ENCODE measurements at places on chromosomes 6 and 20.

DNA sequence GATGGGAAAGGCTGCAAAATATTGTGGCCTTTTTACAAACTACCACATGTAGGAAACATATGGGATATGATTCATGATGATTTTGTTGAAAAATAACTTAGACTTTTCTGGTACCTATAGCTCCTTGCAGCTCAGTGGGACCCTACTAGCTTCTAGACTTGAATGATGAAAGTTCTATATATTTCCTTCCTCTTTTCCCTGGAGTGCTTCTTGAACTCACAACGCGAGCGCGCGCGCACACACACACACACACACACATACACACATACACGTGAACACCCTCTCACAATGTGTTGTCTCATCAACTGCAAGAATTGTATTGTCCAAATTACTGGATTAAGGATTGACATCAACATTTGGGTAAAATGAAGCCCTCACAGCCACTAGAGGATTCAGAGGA is 61.9 kb downstream of the TOX2 start:
- H3K27me3 ChIP-seq, result peaks cover 22% of the 10 kb centered on the region
- DNase-seq, result no peak
- H3K4me3 ChIP-seq, result no peak overlapping the region
- peaks cover 3% of the 10 kb centered on the region for H3K36me3 ChIP-seq
- no peak overlapping the region for H3K27ac ChIP-seq

DNA sequence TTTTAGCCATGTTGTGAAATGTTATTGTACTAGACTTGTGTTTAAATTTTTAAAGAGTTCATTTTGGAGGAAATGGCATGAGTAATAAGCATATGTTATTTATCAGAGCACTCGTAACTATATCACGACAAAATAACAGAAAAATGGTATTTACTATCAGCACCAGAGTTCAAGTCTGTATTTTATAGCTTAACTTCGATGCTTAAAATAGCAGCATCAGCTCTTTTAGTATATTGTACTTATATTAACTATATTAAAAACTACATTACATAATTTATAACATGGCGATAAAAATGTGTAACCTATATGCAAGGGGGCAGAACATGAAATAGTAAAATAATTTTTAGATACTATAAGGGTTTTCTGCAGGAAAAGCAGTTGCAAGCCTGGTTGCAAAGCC is 52.9 kb downstream of the ABRACL start:
- no peaks in the 10 kb centered on the region for H3K36me3 ChIP-seq
- no peak overlapping the region for H3K4me3 ChIP-seq
- no peak for DNase-seq
- no peak overlapping the region for H3K27ac ChIP-seq

- peak overlapping the region; percentile 18 for H3K4me3 ChIP-seq
- peaks cover 10% of the 10 kb centered on the region for H3K36me3 ChIP-seq
- H3K27ac ChIP-seq, result no peak overlapping the region
- H3K27me3 ChIP-seq, result peaks cover 92% of the 10 kb centered on the region
- DNase-seq, result no peak
Measured at GRCh38 chr6:28772480-28773381, 151.1 kb downstream of the TRIM27 start.

- no peak overlapping the region for H3K4me3 ChIP-seq
- no peak overlapping the region for H3K27ac ChIP-seq
- H3K27me3 ChIP-seq, result peaks cover 4% of the 10 kb centered on the region
- DNase-seq, result no peak
- H3K4me1 ChIP-seq, result no peaks in the 10 kb centered on the region
Measured at GRCh38 chr6:163600331-163600730, 185.8 kb downstream of the QKI start.

DNA sequence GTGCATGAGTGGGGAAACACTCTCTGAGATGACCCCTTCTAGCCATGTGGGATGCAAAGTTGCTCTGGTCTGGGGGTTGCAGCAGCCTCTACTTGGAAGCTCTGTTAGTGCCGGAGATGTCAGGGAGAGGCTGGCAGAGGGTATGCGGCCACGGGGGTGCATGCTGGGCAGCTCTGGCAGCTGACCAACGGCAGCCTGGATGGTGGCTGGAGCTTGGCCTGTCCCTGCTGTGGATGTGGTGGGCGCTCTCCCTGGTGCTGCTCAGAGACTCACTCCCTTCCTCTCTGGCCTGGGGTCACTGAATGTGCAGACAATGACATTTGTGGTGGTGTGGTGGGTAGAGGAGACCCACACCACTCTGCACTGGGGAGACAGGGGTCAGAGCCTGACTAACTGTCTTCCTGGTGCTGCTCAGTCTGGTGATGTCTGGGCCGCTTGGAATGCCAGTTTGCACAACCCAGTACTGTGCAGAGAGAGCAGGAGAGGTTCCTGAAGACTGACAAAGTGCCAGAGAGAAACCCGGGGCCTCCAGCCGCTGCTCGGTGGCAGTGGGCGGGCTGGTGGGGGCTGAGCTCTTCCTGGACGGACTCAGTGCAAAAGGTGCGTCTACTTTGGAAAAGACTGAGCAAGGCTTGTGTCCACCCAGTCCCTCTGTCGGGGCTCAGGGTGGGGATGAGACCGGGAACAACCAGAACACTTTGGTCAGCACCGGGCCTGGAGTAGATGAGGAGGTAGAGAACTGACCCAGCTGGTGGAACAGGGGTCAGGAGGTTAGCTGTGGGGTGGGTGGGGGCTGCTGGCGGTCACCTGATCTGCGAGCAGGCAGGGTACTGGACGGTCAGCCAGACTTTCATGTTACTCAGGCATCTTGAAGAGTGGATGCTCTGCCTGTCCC is 2.7 kb downstream of the MYT1 start:
- DNase-seq, result no peak
- H3K36me3 ChIP-seq, result no peaks in the 10 kb centered on the region
- no peak overlapping the region for H3K4me3 ChIP-seq
- H3K27me3 ChIP-seq, result peaks cover 40% of the 10 kb centered on the region

DNA sequence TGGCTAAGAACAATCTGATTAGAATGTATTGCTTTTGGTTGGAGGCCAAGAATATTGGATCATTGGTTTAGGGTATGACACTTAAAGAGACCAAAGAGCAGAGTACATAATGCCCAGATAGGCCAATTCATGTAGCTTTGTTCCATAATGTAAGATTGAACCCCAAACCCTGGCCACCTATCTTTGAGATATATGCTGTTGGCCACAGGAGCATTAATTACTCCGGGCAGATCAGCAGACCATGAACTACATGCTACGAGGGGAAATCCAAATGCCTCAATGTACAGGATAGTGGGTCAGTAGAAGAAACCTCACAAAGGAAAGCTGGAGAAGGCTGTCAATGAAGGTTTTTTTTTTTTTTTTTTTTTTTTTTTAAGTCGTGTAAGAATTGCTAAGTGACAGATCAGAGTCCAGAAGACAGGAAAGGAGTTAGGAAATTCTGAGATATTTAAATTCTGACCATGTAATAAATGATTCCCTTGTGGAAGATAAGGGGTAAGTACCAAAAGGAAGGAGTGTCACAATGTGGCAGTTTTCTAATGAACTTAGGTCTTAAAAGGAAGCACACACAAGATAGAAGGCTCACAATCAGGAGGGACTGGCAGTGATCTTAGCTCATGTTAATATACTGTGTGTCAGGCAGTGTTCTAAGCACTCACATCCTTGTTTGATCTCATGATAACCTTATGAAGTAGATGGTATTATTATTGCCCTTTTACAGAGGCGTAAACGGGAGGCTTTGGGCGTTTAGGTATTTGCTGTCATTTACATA is 61.4 kb downstream of the CARMIL1 start:
- peaks cover 1% of the 10 kb centered on the region for H3K27me3 ChIP-seq
- H3K4me1 ChIP-seq, result peaks cover 8% of the 10 kb centered on the region
- DNase-seq, result no peak
- H3K27ac ChIP-seq, result no peak overlapping the region
- H3K4me3 ChIP-seq, result no peak overlapping the region
- no peaks in the 10 kb centered on the region for H3K36me3 ChIP-seq

GRCh38 chr20:16246870-16247269 is 326.4 kb downstream of the KIF16B start:
- H3K4me1 ChIP-seq, result no peaks in the 10 kb centered on the region
- H3K36me3 ChIP-seq, result no peaks in the 10 kb centered on the region
- no peak for DNase-seq
- H3K27ac ChIP-seq, result no peak overlapping the region
- H3K4me3 ChIP-seq, result no peak overlapping the region
- H3K27me3 ChIP-seq, result peaks cover 2% of the 10 kb centered on the region

DNA sequence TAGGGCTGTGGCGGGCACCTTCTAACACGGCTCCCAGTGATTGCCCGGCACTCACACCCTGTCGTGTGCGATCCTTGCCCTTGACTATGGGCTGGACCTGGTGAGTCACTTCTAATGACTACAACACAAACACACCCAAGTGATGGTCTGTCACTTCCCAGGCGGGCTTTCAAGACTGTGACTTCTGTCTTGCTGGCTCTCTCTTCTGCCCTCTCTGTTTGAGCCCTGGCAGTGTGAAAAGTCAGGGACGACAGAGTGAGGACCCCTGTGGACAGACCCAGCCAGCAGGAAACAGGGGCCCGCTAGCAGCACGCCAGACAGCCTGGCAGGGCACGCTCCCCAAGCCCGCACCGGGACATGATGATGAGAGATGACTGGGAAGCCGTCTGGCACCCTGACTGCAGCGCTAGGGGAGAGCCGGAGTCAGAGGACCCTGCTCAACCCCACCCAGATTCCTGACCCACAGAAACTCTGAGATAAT is 43.0 kb downstream of the KIF16B start:
- no peak overlapping the region for H3K27ac ChIP-seq
- H3K27me3 ChIP-seq, result no peaks in the 10 kb centered on the region
- no peak for DNase-seq
- H3K36me3 ChIP-seq, result peaks cover 8% of the 10 kb centered on the region

- no peaks in the 10 kb centered on the region for H3K27me3 ChIP-seq
- no peak for DNase-seq
- H3K27ac ChIP-seq, result no peak overlapping the region
- no peak overlapping the region for H3K4me3 ChIP-seq
- no peaks in the 10 kb centered on the region for H3K4me1 ChIP-seq
- no peaks in the 10 kb centered on the region for H3K36me3 ChIP-seq
Measured at GRCh38 chr6:80622641-80623040, 516.2 kb downstream of the BCKDHB start.

DNA sequence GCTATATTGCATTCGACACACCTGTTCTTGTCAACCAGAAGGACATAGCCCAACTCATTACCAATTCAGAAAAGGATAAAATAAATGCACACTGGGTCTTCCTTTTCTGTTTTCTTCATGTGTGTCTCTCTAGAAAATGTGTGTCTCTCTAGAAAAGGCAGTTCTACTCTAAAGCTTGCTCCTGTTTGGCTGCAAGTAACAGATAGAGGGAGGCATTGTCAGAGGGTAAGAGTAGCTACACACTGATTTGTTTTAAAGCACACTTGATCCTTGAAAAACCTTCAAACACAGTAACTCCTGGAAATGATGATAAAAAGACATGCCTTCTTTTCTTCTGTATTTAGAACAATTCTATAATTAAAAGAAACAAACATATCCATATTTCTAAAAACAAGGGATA is 21.3 kb downstream of the GRM1 start:
- no peak overlapping the region for H3K27ac ChIP-seq
- H3K27me3 ChIP-seq, result peaks cover 2% of the 10 kb centered on the region
- H3K4me3 ChIP-seq, result no peak overlapping the region
- H3K4me1 ChIP-seq, result no peaks in the 10 kb centered on the region
- no peaks in the 10 kb centered on the region for H3K36me3 ChIP-seq

DNA sequence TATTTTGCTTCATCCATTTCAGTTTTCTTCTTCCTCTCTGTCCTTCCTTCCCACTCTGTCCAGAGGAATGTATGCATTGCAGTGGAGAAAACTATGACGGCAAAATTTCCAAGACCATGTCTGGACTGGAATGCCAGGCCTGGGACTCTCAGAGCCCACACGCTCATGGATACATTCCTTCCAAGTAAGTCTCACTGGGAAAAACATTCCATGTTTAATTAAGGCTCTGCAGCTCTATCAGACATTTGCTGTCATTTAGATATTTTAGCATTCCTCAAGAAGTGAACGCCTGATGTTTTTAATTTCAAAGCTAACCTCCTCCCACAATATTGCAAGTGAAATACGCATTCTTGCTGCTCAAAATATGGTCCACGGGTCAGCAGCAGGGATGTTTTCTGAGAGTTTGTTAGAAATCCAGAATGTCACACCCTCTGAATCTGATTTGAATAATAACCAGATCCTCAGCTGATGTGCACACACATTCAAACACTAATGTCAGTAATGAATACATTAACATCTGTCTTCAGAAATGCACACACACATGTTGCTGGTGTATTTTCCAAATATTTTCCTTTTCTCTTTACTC is 12.8 kb downstream of the PLG start:
- H3K4me1 ChIP-seq, result no peaks in the 10 kb centered on the region
- H3K36me3 ChIP-seq, result no peaks in the 10 kb centered on the region
- H3K27ac ChIP-seq, result no peak overlapping the region
- H3K27me3 ChIP-seq, result peaks cover 2% of the 10 kb centered on the region

DNA sequence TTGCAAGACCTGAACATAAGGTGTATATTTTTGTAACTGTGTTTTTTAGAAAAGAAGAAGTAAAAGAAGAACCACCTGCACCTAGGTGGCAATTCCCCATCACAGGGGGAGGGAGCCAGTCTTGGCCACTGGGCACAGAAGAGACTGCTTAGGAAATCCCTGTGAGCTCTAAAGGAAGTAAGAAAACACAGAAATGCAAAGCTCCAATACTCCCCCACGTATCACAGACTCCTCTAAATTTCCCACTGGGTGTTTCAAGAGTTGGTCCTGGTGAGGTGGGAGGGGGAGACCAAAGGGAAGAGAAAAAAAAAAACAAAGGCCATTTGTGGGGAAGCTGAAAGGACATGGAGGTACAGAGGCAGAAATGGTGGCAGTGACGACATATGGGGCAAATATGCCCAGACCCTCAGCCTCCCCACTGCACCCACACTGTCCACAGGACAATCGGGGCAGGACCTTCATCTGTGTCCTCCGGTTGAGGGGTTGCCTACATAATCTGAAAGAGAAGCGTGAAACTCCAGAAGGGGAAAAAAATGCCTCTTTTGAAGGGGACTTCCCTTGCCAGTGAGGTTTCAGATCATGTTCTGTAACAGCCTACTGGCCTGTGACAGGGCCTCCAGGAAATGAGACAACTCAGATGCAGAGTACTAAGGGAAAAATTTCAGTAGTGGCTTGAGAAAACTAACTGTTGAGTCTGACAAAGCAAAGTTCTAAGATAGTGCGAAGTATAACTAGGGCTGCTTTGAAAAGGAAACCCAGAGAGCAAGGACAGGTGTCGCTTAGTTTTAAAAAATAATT is 226.2 kb upstream of the MARCKS start:
- peaks cover 11% of the 10 kb centered on the region for H3K27me3 ChIP-seq
- H3K4me1 ChIP-seq, result peaks cover 61% of the 10 kb centered on the region
- peak; percentile 33 for DNase-seq
- H3K4me3 ChIP-seq, result peak overlapping the region; percentile 60
- H3K36me3 ChIP-seq, result no peaks in the 10 kb centered on the region

- H3K4me3 ChIP-seq, result peak overlapping the region; percentile 12
- no peaks in the 10 kb centered on the region for H3K27me3 ChIP-seq
- peaks cover 65% of the 10 kb centered on the region for H3K36me3 ChIP-seq
- H3K27ac ChIP-seq, result peak overlapping the region; percentile 93
- peaks cover 39% of the 10 kb centered on the region for H3K4me1 ChIP-seq
- no peak for DNase-seq
Measured at GRCh38 chr20:51470907-51471411, 71.6 kb downstream of the NFATC2 start.

GRCh38 chr6:11810039-11810541 is 31.5 kb upstream of the ADTRP start:
- H3K4me1 ChIP-seq, result peaks cover 36% of the 10 kb centered on the region
- H3K4me3 ChIP-seq, result no peak overlapping the region
- no peaks in the 10 kb centered on the region for H3K36me3 ChIP-seq
- H3K27me3 ChIP-seq, result no peaks in the 10 kb centered on the region
- no peak for DNase-seq
- no peak overlapping the region for H3K27ac ChIP-seq
